ENCODE measurements at places on chromosomes 5 and 9.

DNA sequence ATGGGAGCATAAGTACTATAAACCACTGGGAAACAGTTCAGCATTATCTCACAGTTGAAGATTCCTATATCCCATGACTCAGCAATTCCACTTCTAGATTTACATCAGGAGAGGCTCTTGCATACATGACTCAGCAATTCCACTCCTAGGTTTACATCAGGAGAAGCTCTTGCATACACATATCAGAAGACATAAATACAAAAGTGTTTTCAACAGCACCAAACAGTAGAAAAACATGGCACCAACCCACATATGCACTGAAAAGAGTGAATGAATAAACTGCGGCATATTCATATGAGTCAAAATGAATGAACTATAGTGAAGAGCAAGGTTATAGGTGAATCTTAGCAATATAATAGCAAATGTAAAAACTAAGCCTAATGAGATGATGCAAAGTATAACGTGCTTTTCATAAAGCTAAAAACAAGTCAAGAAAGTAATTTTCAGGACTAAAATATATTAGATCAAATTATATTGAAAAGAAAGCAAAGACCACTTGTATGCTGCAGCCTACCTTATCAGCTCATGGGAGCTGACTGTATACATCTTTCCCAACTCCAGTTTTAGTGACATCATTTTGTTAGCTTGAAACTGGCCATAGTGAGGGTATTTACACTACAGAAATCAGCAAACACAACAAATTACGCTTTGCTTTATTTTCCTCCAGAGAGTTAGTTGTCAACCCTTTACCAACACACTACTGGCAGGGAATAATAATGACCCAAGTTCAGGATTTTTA lies 95.8 kb downstream of the ANKRD18B start:
- peak; percentile 93 for DNase-seq

- DNase-seq: no peak
These were observed 242.4 kb downstream of the EFNA5 start for GRCh38 chr5:107428303-107428813.

GRCh38 chr9:116101516-116101915 lies 52.1 kb upstream of the PAPPA start:
- peak; percentile 79 for DNase-seq

DNA sequence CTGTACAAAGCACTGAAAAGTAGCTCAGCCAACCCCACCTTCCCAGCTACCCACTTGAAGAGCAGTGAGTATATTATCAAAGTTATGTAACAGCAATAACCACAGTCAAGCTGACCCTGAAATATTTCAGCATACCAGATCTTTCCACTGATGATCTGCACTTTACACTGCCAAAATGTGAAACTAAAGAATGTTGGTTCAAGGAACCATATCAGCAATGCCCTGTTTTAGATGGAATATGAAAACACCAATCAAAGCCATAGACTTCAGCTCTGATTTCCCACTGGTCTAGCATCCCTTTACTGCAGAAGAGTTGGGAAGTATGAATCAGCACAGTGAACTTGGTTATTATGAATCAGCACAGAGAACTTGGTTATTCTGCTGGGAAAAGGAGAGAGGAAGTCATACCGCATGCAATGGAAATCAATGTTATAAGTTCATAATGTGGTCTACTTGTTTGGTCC lies 20.0 kb downstream of the CEMIP2 start:
- peak; percentile 88 for DNase-seq

GRCh38 chr5:129593525-129593924 lies 133.4 kb downstream of the ADAMTS19 start:
- DNase-seq: peak; percentile 5

DNA sequence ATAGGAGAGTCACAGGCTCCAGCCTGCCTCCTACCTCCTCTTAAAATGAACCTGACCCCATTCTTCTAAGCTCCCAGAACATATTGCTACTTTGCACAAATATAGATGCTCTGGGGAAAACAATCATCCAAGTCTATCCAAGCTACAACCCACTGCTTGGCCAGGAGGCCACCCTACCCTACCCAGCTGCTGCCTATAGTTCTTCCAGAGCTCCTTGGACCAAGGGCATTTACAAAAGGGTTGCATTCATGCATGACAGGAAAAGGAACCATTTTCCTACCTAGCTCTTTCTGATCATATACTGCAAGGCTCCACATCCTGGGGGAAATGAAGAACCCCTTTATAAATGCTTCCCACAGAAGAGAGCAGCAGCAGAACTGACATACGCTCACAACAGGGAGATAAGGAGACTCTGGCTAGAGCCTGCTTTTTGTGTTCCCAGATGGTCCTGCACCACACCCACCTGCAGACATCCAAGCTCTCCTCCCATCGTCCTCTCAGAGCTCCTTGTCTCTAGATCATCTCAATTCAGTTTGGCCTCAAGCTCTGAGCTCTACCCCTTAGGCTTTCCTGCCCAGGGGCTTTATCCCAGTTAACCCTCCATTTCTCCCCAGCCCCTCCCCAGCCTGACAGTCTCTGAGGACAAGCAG lies 185.5 kb downstream of the SPOCK1 start:
- no peak for DNase-seq

GRCh38 chr9:88808019-88808656 lies 183.1 kb upstream of the S1PR3 start:
- DNase-seq: peak; percentile 56

GRCh38 chr5:53087171-53087570 lies 22.4 kb downstream of the MOCS2 start:
- DNase-seq: no peak

DNA sequence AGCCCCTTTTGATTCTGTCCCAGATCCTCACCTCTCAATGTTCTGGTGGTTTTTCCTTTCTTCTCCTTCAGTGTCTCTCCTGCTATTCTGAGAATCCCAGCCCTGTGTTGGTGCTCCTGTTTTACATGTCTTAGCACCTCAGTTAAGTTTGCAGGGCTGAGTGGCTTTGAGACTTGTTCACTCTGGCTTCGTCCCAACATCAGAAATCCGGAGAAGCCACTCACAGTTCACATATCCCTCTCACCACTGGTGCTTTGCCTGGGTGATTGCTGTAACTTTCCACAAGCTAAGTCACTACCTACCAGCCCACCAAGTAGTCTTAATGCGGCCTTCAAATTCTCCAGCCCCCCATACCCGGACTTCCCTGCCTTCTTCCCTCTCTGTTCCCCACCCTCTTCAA lies 40.2 kb downstream of the CYFIP2 start:
- no peak for DNase-seq
